ENCODE measurements at places on chromosomes 7 and 10.

DNA sequence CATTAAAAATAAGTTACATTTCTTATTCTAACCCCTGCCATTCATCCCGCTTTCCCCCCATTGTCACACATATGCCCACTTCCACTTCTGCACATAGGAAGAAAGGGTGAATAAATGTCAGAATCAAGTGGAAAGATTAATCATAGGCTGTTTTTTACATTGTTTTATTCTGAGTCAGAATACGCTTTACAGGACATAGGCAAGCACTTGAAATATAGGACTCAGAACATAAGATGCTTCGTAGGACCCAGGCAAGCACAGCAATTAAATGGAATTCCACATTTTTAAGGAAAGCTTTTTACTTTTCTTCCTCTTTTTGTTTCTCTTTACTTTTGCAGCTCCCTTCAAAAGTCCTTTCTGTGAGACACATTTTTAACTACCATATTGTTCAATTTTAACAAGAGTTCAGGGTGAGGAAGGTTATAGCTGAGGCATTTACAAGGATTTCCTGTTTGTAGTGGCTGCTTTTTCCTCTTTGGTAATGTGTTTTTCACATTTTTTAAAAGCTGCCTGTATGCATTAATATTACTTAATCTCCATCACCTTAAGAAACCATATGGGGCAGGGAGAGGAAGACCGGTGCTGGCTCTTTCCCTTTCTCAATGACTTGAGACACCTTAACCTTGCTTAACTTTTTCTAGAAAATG, 130.0 kb downstream of the TES start:
- DNase-seq: no peak

GRCh38 chr7:140945940-140946339, 21.2 kb upstream of the BRAF start:
- DNase-seq: no peak

DNA sequence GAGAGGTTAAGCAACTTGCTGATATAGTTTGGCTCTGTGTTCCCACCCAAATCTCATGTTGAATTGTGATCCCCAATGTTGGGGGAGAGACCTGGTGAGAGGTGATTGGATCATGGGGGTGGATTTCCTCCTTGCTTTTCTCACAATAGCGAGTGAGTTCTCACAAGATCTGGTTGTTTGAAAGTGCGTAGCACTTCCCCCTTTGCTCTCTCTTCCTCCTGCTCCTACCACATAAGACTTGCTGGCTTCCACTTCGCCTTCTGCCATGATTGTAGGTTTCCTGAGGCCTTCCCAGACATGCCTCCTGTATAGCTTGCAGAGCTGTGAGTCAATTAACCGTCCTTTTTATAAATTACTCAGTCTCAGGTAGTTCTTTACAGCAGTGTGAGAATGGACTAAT, 13.5 kb upstream of the ZNRF2 start:
- DNase-seq: no peak

- no peak for DNase-seq
These were observed 7.5 kb downstream of the SPACDR start for GRCh38 chr7:100456562-100456961.

DNA sequence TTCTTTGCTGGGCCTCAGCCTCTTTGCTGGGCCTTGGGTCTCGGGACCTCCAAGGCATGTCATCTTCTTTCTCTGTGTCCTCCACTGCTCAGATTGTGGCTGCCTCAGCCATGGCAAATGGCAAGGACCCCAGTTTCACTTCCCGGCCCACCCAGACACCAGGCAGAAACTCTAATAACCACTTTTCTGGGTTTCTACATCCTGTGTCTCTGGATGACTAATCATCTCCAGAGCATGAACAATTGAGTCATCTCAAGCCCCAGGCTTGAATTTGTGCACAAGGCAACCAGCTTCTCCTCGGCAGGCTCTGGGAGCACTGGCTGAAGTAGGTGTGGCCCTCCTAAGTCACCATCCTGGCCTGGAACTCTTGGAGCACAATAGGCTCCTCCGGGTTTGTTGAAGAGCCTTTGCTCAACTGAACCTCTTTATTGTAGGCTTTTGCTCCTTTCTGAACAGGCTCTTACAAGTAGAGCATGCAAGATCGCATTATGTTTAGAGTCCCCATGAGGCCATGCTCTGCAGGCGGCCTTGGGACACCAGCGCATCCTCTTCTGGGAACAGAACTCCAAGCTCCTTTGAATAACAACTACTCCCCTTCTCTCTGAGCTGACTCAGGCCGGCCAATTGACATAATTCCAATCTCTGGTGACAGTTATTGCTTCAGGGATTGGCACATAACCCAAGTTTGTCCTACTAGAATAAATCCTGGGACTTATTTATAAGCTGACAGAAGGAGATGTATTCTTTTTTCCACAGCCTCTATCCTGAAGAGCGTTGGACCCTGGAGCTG, 218.1 kb downstream of the WDR11 start:
- no peak for DNase-seq

- no peak for DNase-seq
These were observed 373.5 kb upstream of the LRRTM3 start for GRCh38 chr10:66552331-66552730.

GRCh38 chr7:235576-236395, 43.4 kb downstream of the FAM20C start:
- DNase-seq: no peak

- no peak for DNase-seq
These were observed 245.5 kb upstream of the PPP2R2D start for GRCh38 chr10:131655101-131655849.

DNA sequence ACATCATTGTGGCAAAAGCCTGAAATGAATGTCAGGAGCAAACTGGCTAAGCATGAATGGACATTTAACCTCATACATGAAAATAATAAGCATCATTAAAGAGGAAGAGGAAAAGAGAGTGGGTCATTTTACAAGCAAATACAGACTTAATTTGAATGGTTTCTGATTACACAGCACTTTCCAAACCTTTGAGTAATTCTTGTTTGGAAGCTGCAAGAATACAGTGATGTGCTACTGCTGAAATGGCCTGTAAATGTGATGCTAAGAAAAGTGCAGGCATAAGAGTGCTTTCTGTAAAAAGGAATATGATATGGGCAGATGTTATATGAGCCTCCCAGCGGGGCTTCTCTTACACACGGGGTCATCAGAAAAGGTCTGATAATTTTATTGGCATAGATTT, 30.2 kb downstream of the TAS2R16 start:
- DNase-seq: no peak

DNA sequence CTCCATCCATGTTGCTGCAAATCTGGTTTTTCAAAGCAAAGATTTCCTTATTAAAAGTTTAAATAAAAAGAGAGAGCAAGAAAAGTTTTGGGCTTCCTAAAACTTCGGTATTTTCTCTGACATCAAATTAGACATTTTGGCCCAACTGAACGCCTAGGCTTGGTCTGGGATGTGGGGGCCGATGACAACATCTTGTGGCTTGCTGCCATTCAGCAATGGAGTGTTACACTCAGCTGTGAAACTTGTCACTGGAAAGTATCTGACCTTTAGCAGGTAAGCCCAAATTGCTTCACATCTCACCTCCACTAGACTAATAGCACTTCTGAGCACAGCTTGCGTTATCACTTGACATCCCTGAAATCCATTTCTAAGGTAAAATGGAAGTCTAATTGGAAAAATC, 320.6 kb downstream of the GATA3 start:
- no peak for DNase-seq

DNA sequence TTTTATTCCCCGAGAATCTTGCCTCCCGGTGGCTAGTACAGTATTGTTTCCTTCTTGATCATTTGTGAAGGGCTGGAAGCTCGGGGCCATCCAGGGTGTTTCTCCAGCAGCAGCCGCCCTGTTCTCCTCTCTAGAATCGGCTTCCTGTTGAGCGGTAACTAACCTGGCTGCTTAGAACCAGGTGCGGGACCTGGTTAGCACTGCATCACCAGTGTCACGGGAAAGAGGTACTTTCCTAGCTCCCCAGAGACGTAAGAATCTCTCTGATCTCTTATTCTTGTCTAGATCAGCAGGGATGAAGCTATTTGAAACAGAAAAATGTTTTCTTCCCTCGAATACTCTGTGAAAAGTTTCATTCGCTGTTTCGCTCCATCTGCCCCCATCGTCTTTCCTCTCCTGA, 239.2 kb downstream of the CELF2 start:
- no peak for DNase-seq

DNA sequence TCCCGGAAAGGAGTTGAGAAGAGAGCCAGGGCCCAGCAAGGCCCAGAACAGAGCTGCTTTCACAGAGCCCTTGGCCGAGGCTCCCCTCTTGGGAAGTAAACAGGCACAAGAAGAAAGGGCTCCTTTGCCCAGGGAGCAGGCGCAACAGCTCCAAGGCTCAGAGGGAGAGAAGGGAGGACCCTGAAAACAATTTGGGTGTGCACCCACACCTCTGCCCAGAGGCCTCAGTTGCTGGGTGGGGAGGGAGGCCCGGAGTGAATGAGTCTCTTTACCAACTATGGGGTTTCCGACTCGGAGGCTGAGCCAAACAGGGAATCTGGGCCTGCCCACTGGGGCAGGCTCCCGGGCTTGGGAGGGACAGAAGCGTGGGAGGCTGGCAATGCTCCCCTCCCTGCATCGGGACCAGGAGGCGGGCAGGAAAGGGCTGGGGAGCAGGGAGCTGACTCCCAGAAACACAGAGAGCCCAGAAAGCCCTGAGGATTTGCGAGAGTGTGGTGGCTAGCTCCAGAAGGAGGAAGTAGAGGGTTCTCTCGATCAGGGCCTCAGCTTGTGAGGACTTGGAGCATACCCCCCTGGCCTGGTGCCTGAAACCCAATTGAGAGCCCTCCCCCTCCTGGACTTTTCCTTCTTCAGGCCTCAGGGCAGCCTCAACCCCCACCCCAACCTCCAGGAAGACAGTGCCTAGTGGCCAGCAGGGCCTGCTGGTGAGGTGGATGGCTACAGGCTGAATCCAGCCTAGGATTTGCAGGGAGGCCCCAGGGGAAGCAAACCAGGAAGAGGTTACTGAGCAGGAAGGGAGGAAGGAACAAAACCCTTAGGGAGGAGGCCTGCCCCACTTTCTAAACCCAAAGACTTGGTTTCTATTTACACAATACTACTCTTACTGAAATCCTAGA, 6.2 kb downstream of the C10orf105 start:
- peak; percentile 40 for DNase-seq

DNA sequence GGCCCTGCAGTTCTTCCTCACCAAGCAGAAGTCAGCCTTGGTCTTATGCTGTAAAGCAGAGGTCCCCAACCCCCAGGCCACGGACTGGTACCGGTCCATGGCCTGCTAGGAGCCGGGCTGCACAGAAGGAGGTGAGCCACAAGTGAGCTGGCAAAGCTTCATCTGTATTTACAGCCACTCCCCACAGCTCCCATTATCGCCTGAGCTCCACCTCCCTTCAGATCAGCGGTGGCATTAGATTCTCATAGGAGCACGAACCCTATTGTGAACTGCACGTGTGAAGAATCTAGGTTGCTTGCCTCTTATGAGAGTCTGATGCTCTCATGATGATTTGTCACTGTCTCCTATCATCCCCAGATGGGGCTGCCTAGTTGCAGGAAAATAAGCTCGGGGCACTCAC, 87.6 kb upstream of the NEBL start:
- no peak for DNase-seq

DNA sequence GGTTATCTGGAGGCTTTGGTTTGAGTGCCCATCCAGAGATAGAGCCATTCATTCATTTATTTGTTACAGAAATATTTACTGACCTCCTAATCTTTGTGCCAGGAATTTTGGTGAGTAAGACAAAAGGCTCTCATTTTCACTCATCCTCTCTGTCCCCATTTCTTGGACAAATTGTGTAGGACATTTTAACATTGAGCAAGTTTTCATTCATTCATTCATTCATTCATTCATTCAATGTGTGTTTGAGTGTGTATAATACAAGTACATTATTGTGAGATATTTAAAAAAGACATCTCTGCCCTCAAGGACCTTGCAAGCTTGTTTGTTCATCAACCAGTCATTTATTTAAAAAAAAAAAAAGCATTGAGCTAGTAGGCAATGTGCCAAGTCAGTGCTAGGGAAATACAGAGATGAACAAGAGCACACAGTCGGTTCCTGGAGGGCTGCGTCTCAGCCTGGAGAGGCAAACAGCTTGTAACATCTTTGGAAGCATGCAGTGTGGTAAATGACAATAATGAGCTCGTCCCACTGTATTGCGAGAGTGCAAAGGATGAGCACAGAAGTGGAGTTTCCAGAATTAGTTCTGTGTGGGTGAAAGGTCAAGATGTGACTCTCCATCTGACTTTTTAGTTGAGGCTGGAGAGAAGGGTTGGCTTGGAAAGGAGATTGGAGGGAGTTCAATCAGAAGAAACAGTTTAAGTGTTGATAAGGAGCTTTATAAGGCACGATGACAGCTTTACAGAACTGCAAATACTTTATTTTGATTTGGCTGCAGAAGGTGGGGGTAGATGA, 50.5 kb upstream of the HBP1 start:
- DNase-seq: no peak

DNA sequence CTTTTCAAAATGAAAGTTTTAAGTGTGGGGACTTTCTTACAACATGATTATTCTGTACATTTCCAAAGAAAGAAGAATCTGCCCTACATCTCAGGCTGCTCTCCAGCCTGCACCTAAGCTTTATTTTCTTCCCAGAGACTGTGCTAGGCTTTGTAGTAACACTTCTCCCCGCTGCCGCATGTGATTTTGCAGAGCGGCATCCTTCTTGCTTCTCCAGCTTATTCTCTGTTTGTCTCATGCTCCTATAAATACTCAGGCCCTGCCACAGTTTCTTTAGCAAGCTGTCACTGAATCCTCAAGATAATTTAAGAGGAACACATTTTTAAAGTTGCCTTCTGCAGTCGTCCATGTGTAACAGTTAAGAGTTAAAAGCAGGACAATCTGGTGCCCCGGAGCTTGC, 53.5 kb downstream of the INSYN2A start:
- no peak for DNase-seq

DNA sequence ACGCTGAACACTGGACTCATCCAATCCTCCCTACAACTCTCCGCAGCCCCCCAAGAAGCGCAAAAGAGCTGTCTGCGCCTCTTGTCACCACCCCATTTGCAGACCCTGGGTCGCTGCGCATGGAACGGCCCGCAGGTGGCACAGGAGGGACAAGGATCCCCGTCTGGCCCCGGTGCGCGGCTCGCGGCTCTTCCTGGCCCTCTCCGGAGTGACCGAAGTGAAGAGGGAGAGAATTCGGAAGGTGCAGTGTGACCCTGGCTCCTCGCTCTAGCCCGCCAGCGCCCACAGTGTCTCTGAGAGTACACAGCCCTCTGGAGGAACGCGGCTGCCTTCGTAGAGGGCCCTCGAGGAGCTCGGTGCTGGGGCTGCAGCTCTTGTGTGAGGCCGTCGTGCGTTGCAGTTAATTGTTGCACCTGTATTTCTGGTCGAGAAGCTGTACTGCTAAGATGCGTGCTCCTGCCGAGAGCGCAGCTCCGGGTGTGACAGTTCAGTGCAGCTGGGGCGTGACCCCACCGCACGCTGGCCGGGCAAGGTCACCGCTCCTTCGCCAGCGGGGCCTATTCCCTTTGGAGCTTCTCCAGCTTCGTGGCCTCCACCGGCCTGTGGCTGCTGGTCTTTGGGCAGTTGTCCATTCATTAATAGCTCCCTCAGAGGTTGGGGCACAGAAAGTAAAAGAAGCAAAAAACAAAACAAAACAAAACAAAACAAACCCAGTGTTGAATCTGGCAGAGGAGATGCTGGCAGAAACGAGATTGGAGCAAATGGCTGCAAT, 119.0 kb downstream of the SEC23IP start:
- DNase-seq: no peak
